ENCODE measurements at places on chromosomes 2 and 18. TPM values are rescaled to one million over a fixed set of nuclear protein-coding genes. Genes with fewer than 3 reads are reported as not detected.

GRCh38 chr2:101608408-101609310 lies 88.8 kb upstream of the MAP4K4 start:
- no peaks in the 10 kb centered on the region for H3K4me1 ChIP-seq
- no peak overlapping the region for H3K4me3 ChIP-seq
- no peak overlapping the region for H3K27ac ChIP-seq
- H3K27me3 ChIP-seq: no peaks in the 10 kb centered on the region

- H3K4me3 ChIP-seq: no peak overlapping the region
- H3K4me1 ChIP-seq: no peaks in the 10 kb centered on the region
Observed at GRCh38 chr18:9079818-9080528, 22.5 kb upstream of the NDUFV2 start.

DNA sequence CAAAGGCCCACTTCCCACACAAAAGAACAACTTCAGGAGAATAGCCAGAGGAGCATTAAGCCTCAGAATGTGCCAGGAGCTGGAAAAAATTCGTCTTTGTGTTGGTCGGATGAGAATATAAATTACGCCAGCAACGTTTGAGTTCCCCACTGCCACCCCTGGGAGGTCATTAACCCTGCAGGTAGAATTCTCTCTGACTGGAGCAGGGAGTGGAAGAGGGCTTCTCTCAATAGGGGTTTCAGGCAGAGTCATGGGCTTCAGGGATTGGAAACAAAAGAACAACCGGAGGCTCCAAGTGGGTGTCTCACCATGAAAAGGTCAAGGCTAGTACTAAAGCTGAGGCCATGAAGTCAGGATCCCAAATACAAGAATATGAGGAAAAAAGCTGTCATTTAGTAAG lies 69.0 kb upstream of the DDX18 start:
- H3K27me3 ChIP-seq: no peaks in the 10 kb centered on the region
- DNase-seq: no peak
- H3K4me3 ChIP-seq: no peak overlapping the region
- no peak overlapping the region for H3K27ac ChIP-seq
- no peaks in the 10 kb centered on the region for H3K36me3 ChIP-seq

DNA sequence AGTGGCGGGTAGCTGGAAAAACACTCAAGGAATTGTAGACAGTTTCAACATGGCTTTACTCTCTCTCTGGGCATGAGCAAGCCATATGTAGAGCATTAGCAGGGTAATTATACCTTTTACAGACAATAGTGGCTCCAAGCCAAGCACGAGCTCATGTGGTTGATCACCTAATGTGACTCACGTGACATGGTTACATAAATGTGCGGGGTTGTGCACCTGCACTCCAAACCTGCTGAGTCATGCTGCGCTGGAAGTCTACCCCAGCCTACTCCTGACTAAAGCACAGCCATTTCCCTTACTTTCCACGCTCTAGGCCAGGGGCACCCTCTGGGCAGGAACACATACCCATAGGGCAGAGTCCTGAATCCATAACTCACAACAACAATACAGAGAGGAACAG lies 232.8 kb downstream of the MBD5 start:
- no peak overlapping the region for H3K4me3 ChIP-seq
- H3K27ac ChIP-seq: no peak overlapping the region
- no peaks in the 10 kb centered on the region for H3K4me1 ChIP-seq
- H3K27me3 ChIP-seq: no peaks in the 10 kb centered on the region
- DNase-seq: no peak

Gene TTLL4
- 106 TPM for total RNA-seq

Gene LRRC30
- total RNA-seq: not detected

- no peaks in the 10 kb centered on the region for H3K36me3 ChIP-seq
- peaks cover 8% of the 10 kb centered on the region for H3K4me1 ChIP-seq
- no peak for DNase-seq
- no peak overlapping the region for H3K27ac ChIP-seq
- H3K4me3 ChIP-seq: no peak overlapping the region
Observed at GRCh38 chr2:147096671-147097070, 748.2 kb upstream of the ACVR2A start.

Gene MTERF4
- 25.9 TPM for total RNA-seq

Gene C2orf92
- 5.2 TPM for total RNA-seq

GRCh38 chr2:152386266-152386665 lies 51.3 kb downstream of the FMNL2 start:
- H3K4me1 ChIP-seq: no peaks in the 10 kb centered on the region
- no peak overlapping the region for H3K4me3 ChIP-seq
- no peak overlapping the region for H3K27ac ChIP-seq
- H3K36me3 ChIP-seq: no peaks in the 10 kb centered on the region

- DNase-seq: no peak
- H3K27me3 ChIP-seq: peaks cover 45% of the 10 kb centered on the region
- H3K4me1 ChIP-seq: peaks cover 2% of the 10 kb centered on the region
- H3K36me3 ChIP-seq: no peaks in the 10 kb centered on the region
- peak overlapping the region; percentile 83 for H3K4me3 ChIP-seq
Observed at GRCh38 chr2:136764452-136765255, 691 bp upstream of the THSD7B start.

DNA sequence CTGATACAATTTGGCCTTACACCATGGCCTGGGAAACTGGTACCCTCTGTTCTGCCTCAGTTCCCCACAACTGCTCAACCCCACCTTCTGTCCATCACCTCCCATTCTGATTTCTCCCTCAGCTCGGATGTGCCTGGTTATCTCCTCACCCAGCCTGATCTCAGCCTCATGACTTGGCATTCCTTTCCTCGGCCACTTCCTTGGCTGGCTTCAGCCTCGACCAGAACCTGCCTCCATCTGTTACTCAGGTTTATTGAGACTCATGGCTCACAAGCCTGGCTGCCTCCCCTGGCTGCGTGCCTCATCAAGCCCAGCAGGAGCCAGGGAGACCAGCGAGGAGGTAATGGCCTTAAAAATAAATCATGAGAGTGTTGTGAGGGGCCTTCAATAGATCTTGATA lies 356.2 kb upstream of the SPRED2 start:
- no peak for DNase-seq
- H3K36me3 ChIP-seq: no peaks in the 10 kb centered on the region
- no peaks in the 10 kb centered on the region for H3K4me1 ChIP-seq
- no peaks in the 10 kb centered on the region for H3K27me3 ChIP-seq

DNA sequence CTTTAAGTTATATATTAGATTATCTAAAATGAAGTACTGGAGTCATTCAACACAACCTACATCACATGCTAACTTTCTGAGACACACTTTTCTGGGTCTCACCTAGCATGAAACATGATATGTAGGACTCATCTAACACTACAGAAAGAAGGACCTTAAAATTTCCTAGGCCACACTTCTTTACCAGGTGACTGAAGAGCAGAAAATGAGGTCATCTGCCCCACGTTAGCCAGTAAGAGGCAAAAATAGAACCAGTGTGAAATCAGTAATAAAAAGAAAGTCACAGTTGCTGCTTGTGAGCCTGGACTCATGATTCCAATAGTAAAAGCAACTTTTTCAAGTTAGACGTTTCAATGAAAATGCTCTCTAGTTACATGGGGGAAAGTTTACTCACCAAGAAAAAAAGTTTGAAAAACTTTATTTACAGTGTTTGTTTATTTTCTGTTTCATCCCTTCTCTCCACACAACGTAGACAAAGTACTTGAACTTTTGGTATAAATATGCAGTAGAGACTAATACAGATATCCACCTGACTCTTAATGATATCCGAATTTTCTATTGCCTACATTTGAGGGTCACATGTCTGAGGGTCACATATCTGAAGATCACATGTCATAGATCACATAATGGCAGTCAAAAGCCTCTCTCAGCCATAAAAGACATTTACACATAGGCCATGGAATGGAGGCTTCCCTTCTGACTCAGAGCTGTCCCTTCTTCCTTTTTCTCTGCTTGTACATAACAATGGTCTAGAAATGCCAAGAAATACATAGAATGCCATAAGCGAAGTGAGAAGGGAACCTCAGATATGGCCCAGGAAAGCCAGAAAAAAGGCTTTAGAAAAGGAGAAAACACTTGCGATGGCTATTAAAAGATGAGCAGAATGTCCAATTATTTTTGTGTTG lies 362.9 kb downstream of the ZEB2 start:
- H3K27ac ChIP-seq: no peak overlapping the region
- no peaks in the 10 kb centered on the region for H3K27me3 ChIP-seq
- no peak overlapping the region for H3K4me3 ChIP-seq
- no peak for DNase-seq
- no peaks in the 10 kb centered on the region for H3K4me1 ChIP-seq

DNA sequence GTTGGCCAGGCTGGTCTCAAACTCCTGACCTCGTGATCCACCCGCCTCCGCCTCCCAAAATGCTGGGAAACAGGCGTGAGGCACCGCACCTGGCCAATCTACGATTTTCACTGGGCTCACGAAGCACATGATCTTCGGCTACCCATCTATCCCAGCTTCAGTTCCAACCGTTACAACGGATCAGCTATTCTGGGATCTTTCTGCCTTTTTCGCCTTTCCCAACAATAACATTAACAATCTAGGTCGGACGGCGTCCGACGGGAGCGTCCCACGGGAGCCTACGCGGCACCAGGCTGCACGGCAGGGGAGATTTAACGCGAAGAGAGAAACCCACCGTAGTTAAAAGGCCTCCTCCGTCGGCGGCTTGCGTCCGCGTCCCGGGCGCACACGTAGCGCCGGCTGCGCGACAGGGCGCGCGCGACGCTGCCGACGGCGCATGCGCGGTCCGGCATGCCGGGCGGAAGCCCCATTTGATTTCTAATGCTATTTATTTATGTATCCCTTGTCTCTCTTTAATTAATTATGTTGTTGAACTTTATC lies at the start of gene MSL3B:
Gene MSL3B, minus strand, starts transcription at position 394 of the 540 bp plus-strand sequence.
- no peak for DNase-seq
- peak within 1 kb of the TSS; percentile 55 for H3K4me3 ChIP-seq
- no peaks in the 10 kb centered on the region for H3K4me1 ChIP-seq
- H3K36me3 ChIP-seq: peaks cover 15% of the 10 kb centered on the region
- H3K27me3 ChIP-seq: no peaks in the 10 kb centered on the region
- H3K27ac ChIP-seq: 0 out of 2 replicates have a peak within 1 kb of the TSS, but pooled peaks have one; percentile 30

Gene EGR4
- total RNA-seq: not detected

- H3K4me3 ChIP-seq: no peak overlapping the region
- no peaks in the 10 kb centered on the region for H3K36me3 ChIP-seq
- H3K27ac ChIP-seq: no peak overlapping the region
- no peak for DNase-seq
Observed at GRCh38 chr2:203887677-203888076, 20.1 kb downstream of the CTLA4 start.

Gene MBP
- 19.2 TPM for total RNA-seq

DNA sequence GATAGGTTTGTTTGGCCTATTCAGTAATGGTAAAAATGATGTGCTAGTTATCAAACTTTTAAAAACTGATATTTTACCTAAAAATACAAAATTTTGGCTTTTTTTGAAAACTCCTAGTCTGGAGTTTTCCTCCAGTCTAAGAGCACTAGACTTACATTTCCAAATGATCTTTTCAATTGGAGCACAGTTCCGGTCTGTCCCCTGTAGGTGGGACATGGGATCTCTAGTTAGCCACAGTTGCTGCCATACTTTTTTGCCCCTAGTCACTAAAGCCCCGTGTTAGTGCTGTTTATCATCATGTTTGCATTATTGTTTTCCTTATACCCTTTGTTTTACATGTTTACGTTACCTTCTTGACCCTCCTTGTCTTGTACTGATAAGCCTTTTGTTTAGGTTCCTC lies 52.4 kb downstream of the RELCH start:
- no peaks in the 10 kb centered on the region for H3K4me1 ChIP-seq
- H3K36me3 ChIP-seq: peaks cover 12% of the 10 kb centered on the region
- no peak for DNase-seq
- no peaks in the 10 kb centered on the region for H3K27me3 ChIP-seq
- H3K27ac ChIP-seq: no peak overlapping the region

DNA sequence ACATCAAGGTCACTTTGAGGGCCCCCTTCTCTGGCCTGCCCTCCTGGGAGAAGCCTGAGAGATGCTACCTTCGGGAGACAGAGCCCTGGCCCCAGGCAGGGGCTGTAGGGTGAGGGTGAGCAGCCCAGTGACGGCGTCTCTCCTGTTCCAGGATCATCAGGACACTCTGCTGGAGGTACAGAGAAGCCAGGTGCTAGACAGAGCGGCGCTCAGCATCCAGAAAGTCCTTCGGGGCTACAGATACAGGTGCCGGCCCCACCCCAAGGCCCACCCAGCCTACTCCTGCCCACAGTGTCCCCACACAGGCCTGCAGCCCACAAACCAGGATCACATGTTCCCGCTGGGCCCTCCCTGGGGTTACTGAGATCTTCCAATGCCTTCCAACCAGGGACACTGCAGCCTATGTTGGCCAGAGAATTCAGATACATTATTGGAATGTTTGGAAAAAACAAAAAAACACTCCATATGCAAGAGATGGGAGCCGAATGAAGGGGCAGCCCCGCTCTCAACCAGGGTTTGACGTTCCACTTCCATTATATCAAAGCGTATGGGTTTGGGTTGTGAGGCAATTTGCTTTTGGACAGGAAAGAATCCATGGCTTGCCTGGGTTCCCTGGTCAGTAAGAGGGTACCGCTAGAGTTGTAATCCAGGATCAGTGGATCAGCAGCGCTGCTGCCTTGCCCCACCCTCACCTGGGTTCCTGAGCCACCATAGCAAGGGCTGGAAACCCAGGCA lies 49.5 kb upstream of the GPR17 start:
- H3K4me3 ChIP-seq: no peak overlapping the region
- DNase-seq: no peak
- H3K4me1 ChIP-seq: no peaks in the 10 kb centered on the region
- H3K27ac ChIP-seq: no peak overlapping the region
- no peaks in the 10 kb centered on the region for H3K36me3 ChIP-seq

GRCh38 chr18:72171596-72171995 lies 372.5 kb downstream of the CBLN2 start:
- H3K27ac ChIP-seq: no peak overlapping the region
- H3K27me3 ChIP-seq: no peaks in the 10 kb centered on the region
- no peaks in the 10 kb centered on the region for H3K4me1 ChIP-seq
- H3K4me3 ChIP-seq: no peak overlapping the region
- H3K36me3 ChIP-seq: no peaks in the 10 kb centered on the region
- DNase-seq: no peak

DNA sequence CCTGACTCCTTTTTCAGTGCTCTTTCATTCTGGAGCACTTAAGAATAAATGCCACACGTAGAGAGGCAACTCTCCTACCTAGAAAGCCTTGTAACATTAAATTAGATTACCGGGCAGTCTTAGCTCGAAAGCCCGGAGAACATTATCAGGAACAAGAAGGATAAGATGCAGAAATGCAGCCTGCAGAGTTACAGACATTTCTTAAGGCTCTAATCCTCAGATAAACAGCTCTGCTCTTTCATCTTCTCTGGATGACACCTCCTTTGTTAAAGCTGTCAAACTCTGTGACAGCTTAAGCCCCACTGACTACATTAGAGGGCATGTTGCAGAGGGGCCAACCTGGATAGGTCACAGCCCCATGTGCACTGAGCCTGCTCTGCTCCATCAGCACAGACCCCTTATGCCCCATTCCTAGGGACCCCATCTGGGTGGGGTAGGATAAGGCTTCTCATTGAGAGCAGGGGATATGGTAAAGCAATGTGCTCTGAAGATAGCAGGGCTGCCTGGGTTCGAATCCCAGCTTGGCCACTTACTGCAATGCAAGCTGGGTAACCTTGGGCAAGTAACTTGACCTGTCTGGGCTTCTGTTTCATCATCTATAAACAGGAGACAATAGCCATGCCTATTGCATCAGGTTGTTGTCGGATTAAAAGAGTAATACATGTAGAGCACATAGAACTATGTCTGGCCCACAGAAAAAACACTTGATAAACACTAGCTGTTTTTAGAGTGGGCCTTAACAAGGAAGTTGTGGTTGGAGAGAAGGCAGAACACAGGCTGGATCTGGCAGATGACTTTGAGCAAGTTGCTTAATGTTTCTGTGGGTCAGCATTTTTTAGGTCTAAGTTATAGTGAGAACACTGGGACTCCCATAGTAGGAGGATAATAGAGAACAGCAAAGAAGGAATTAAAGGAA lies 111.4 kb downstream of the THNSL2 start:
- H3K4me1 ChIP-seq: no peaks in the 10 kb centered on the region
- no peaks in the 10 kb centered on the region for H3K36me3 ChIP-seq
- H3K27me3 ChIP-seq: no peaks in the 10 kb centered on the region
- DNase-seq: no peak
- H3K27ac ChIP-seq: no peak overlapping the region

Data from H1 (cell line).